ENCODE measurements at places on chromosomes 2 and 18.
A peak's percentile ranks its signal among the peaks of the same experiment; 100 is the strongest.

DNA sequence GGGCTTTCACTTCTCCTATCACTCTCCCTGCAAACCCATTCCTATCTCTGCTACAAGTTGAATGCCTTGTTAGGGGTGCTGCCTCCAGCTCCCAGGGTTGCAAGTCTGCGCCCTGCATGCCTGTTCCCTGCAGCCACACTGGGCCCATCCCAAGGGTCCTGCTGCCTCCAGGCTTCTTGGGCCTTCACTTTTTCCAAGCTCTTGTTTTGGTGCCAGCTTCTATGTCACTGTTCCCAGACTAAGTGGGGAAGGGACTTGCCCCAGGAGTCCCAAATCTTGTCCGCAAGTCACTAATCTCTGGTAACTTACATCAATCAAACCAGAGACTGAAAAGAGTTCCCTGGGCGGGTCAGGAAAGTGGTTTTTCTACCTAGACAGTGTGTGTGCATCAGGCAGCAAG lies 65.4 kb downstream of the ZCCHC2 start:
- DNase-seq = no peak

DNA sequence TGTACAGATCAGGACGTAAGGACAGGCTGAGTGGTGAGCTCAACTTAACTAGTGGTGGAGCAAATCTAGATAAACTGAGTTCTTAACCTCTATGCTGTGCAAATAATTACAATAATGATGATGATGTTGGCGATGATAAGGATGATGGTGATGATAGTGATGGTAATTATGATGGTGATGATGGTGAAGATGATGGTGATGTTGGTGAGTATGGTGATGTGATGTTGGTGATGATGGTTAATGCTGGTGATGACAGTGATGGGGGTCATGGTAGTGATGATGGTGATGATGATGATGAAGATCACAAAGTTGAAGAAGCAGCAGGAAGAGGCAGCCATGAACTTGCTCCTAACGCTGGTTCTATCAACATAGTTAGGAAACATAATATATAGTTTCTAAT lies 38.0 kb upstream of the IMP4 start:
- no peak for DNase-seq

DNA sequence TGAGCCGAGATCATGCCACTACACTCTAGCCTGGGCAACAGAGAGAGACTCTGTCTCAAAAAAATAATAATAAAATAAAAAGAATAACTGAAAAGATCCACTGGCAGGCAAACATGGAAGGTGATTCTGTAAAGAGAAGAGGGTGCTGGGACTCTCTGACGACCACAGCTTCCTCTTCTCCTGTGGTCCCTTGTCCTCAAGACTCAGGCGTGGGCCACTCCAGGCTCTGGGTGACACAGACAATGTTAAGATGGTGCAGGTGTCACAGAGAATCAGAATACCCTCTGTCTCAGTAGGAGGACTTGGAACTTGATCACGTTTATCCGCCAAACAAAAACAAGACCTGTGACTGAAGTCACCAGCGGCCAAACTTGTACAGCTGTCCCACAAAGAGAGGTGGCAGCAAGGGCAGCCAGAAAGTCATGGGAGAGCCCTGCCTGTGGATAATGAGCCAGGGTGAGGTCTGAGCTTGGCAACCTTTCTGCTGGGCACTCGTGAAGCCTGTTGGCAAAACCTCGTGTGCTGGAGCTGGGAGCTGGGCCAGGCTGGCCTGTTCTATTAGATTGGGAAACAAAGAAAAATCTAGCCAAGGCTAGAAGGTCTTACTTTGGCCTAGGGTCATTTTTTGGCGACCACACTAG lies 76.4 kb upstream of the ITGA6 start:
- DNase-seq = peak; percentile 32

DNA sequence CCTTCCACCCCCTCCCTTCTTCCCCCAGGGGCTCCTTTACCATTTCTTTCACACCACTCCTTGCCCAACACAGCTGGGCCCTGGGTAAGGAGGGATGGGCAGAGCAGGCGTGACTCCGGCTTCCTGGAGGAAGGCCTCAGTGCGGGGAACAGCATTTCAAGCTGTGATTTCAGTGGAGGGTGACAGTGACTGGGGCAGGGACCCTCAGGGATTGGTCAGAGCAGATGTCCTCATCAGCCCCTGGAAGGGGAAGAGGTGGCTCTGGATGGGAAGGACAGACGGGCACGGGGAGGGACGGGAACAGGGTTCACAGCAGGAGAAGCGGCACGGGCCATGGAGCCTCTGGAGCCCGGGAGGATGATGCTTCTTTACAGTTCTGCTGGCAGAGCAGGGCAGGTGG lies 130.8 kb upstream of the TWIST2 start:
- DNase-seq = no peak

DNA sequence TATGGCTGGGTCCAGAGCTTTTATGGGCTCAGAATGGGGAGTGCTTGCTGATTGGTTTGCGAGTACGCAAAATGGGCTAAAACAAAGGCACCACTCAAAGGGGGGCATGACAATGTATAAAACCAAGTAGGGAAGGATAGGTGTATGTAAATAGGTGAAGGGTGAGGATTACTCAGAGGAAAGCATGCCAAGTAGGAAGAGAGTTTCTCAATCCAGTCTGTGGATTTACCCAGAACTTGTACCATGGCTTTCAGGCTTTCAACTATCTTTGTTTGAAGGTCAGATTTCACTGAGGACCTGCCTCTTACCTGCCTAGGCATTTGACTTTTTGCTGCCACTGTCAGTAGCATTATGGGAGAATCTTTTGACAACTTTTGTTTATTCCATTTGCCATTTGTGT lies 92.3 kb downstream of the RAB3GAP1 start:
- no peak for DNase-seq

- no peak for DNase-seq
Observed at GRCh38 chr18:35076135-35076924, 35.1 kb downstream of the MAPRE2 start.

DNA sequence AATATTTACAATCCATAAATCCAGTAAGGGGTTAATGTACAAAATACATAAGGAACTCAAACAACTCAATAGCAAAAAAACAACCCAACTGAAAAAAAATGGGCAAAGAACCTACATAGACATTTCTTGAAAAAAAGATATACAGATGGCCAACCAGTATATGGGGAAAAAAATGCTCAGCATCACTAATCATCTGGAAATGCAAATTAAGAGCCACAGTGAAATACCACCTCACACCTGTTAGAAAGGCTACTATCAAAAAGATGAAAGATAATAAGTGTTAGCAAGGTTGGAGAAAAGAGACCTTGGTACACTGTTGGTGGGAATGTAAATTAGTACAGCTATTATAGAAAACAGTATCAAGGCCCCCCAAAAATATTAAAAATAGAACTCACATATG lies 14.6 kb downstream of the AP1S3 start:
- no peak for DNase-seq

DNA sequence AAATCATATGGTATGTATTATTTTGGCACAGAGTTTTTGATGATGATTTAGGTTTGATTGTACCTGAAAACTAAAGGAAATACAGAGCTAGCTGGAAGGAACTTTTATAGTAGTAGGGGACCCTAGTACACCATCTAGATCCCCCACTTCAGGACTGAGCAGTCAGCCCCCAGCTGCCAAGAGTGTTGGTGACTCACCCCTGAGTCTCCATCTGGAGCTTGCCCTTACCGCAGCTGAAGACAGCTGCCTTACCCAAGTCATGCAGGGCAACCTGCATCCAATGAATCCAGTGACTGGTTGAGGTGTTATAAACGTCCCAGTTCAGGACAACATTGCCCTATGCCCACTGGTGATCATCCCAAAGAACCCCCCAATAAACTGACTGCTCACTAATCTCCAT lies 15.3 kb downstream of the PMS1 start:
- no peak for DNase-seq

DNA sequence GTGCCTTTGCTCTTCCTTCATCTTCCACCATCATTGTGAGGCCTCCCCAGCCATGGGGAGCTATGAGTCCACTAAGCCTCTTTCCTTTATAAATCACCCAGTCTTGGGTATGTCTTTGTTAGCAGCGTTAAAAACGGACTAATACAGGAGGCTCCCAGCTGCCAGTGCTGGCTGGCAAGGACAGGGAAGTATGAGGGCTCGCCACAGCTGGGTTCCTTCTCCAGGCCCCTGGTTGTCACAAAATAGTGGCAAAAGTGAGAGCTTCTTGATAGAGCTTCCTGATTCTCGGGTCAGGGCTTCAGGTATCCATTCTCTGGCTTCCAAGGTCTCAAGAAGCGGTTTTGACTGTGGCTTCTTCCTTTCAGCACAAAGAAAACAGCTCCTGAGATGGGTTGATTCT lies 85.0 kb downstream of the ZNF516 start:
- DNase-seq = no peak

DNA sequence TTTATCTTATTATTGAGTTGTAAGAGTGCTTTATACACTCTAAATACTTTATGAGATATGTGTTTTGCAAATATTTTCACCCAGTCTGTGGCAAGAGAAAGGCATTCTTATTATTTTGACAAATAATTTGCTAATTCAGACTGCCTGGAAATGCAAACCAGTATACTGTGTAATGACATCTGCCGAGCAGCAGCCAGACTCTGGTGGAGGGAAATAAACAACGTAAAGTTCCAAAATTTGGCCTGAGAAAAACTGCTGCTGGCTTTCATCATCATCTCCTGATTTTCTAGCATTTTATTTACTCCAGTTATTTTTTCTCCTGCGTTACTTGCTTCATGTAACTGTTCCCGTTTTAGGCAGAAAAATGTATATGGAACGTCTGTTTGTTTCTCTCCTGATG lies 161.6 kb downstream of the RNF152 start:
- DNase-seq = no peak

GRCh38 chr2:38268691-38269327 lies 108.3 kb downstream of the ATL2 start:
- no peak for DNase-seq

- no peak for DNase-seq
Observed at GRCh38 chr2:215537611-215538010, 101.7 kb upstream of the FN1 start.

GRCh38 chr2:190328573-190329147 lies 9.0 kb upstream of the HIBCH start:
- no peak for DNase-seq

DNA sequence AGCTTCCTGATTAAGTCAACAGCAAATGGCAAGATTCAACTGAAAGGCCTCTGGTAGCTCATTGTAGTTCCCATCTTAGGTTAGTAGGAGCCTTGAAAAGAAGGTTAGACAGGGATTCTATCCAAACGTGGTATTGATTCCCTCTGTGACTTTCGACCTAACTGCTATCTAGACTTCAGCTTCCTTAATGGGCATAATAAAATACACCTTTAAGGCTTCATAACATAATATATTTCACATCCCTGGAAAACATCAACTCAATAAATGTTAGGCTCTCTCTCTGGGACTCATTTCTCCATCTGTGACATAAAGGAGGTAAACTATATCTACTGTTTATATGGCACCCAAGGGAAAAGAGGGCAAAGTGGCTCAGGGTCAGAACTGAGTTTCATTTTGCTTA lies 60.9 kb downstream of the STK39 start:
- no peak for DNase-seq

GRCh38 chr2:209367075-209367747 lies 56.6 kb upstream of the MAP2 start:
- no peak for DNase-seq

DNA sequence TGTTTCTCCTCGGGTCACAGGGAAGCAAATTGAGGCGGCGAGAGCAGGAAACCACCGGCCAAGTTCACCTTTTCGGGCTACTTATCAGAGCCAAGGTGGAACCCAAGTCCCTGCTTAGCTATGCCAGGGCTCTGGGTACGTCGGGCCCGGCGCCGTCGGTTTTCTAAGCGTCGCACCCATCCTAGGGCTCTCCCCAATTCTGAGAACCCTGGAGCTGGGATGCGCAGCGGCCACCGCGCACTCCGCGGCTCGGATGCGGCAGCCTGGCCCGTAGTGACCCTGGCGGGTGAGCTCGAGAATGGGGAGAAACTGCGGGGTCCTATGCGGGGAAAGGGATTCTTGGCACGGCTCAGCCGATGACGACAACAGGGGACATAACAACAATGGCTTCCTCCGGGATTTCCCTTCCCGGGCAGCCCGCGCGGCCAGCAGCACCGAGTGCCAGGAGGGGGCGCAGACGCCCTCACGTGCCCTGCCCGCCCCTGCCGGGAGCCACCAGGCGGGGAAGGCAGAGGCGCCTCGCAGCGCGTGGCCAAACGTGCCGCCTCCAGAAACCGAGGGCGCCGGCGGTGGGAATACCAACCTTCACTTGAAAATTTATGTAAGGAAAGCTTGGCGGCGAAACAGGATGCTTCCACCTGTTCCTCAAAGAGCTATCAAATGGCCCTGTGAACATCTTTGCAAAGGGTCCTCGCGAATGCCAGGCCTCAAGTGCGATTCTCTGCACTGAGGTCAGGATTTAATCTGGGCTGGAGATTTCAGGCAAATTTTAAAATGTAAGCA lies 2.1 kb upstream of the SLC30A3 start:
- peak; percentile 24 for DNase-seq

GRCh38 chr2:11631462-11631861 lies 38.5 kb downstream of the NTSR2 start:
- no peak for DNase-seq

- peak; percentile 35 for DNase-seq
Observed at GRCh38 chr2:96715658-96716057, 24.2 kb downstream of the LMAN2L start.

GRCh38 chr2:26465266-26465925 lies 12.5 kb downstream of the OTOF start:
- DNase-seq = no peak

DNA sequence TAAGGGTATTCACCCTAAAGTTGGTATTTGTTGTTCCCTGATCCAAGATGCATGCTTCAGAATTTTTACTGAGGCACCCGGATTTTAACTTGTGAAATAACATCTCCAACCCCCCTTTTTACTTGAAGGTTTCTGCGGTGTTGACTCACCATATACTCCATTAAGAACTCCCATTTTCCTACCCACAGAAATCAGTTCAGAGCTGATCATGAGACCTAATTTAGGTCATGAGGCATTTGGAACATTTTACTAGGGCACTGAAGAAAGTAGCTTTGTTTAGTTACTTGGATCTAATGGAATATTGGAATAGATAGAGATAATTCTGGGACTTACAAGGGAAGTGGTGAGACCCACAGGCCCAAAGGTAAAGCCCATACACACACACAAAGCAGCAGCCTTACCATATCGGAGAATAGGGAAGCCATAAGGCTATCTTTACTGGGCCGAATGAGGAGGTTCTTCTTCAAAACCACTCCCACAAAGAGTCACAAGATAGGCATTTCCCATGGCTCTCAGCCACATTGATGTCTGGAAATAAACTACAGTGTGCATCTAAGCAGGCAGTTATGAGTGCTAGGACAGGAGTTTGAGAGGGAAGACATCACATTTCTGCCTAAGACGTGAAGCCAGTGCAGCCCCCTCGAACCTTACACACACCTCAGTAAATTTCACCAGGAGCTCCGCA lies 681.0 kb upstream of the LRRTM4 start:
- DNase-seq = no peak

Data from NCI-H2029 (cell line).